HAP-1 (cell line): ENCODE measurements at places on chromosomes 4 and X.

GRCh38 chr4:88275516-88275915 is 8.8 kb downstream of the PPM1K start:
- DNase-seq, result no peak

DNA sequence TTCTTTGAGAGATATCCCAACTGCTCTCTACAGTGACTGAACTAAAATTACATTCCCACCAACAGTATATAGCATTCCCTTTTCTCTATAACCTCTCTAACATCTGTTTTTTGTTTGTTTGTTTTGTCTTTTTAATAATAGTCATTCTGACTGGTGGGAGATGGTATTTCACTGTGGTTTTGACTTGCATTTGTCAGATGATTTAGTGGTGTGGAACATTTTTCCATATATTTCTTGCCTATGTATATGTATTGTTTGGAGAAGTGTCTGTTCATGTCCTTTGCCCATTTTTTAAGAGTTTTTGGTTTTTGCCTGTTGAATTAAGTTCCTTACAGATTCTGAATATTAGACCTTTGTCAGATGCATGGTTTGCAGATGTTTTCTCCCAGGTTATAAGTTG is 9.0 kb downstream of the USO1 start:
- no peak for DNase-seq

GRCh38 chrX:39174241-39174771 is 373.0 kb downstream of the MID1IP1 start:
- DNase-seq, result no peak

GRCh38 chrX:50198348-50198747 is 2.5 kb downstream of the AKAP4 start:
- DNase-seq, result no peak

GRCh38 chrX:51456246-51456645 is 40.1 kb downstream of the NUDT11 start:
- peak; percentile 29 for DNase-seq

DNA sequence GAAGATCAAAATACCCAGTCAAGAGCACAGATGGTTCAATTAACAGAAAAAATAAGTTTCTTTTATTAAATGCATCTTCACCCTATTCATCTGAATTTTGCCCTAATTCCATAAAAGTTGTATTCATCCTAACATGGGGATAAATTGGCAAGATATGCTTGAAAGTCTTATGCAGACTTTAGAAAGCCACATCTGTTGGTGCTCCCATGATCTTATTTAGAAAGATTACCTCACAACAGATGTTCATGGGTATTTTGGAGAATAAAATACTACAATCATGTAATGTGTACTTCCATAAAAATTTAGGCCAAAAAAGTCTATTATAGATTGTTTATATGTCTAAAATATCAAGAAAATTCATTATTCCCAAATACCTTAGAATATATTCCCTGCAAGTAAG is 510.3 kb downstream of the TECRL start:
- DNase-seq, result no peak

GRCh38 chrX:154046031-154046781 is 26.5 kb upstream of the IRAK1 start:
- DNase-seq, result no peak

GRCh38 chrX:71103110-71103983 is 3.2 kb downstream of the CXorf65 start:
- DNase-seq, result peak; percentile 65
